NT2/D1 (cell line): ENCODE measurements at places on chromosomes 1 and 21.
A peak's percentile ranks its signal among the peaks of the same experiment; 100 is the strongest.

- no peak for DNase-seq
Measured at GRCh38 chr1:5729636-5730145, 262.5 kb downstream of the NPHP4 start.

DNA sequence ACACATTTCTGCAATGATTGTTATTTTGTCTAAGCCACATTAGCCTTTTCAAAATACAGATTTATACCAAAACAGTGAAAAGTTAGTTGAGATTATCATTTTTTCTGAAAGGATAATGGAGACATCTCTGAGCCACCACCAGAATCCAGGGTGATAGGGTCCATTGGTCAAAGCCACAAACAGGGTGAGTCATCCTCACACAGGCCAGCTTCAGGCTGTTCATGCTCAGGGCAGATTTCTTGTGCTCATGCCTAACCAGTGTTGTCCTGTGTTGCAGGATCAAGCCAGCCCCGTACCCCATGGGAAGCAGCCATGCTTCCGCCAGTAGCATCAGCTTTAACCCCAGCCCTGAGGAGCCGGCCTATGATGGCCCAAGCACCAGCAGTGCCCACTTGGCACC, 13.4 kb downstream of the ELOA start:
- no peak for DNase-seq

- DNase-seq = no peak
Measured at GRCh38 chr1:27878039-27878438, 5.7 kb downstream of the THEMIS2 start.

DNA sequence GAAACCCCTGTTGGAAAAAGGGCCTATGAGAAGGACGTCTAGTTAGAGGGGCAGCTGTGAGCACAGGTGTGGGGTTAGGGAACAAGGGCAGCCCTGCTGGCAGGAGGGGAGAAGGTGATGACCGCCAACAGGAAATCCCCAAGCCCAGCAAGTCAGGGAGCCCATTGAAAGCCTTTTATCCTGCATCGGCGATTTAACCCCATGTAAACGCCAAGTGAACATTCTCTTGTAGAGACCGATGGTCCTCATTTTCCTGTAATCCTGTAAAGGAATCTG, 1.1 kb upstream of the BSND start:
- DNase-seq = no peak

DNA sequence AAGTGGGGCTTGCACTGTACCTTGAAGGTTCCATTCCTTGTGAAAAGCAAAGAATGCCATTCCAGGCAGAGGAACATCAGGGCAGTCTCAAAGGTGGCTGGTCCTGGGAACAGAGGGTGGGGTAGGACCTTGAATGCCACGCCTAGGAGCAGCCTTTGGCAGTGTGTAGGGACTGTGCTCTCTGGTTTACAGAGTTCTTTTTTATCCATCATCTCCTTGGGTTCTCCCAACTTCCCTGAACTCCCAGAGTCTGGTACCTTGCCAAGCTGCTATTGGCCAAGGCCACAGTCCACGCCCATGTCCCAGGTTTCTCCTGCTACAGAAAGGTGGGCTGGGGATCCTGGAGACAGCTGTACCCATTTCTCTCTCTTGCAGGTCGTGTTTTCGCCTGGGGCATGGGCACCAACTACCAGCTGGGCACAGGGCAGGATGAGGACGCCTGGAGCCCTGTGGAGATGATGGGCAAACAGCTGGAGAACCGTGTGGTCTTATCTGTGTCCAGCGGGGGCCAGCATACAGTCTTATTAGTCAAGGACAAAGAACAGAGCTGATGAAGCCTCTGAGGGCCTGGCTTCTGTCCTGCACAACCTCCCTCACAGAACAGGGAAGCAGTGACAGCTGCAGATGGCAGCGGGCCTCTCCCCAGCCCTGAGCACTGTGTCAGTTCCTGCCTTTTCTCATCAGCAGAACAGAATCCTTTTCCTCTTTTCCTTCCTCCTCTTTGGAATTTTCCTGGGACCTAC, 15.3 kb upstream of the TRNAU1AP start:
- no peak for DNase-seq

GRCh38 chr1:84257617-84258016, 43.9 kb upstream of the SAMD13 start:
- no peak for DNase-seq

GRCh38 chr1:247415423-247416361, at the start of gene NLRP3:
Gene NLRP3, plus strand, starts transcription at chr1:247416173. Its CDS starts 2,628 bp downstream, at chr1:247418801.
- no peak for DNase-seq

- no peak for DNase-seq
Measured at GRCh38 chr1:234039603-234040002, 135.1 kb downstream of the SLC35F3 start.

DNA sequence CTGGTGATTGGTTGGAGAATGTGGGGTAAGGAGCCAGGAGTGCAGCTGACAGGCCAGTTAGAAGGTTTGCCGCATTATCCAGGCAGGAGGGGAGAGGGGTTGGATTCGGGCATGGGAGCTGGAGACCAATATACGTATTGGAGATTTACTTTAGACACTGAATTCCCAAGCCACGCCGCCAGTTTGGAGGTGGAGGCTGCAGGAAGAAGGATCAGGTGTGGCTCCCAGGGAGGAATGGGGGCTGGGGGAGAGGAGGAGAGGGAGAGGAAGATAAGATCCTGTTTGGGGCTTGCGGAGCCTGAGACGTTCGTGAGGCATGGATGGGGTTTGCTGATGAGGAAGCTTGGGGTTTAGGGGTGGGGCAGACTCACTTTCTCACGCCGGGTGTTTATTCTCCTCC, 155.1 kb upstream of the IGSF21 start:
- DNase-seq = no peak

- DNase-seq = peak; percentile 63
Measured at GRCh38 chr1:27306892-27307761, 14.8 kb upstream of the TMEM222 start.

- no peak for DNase-seq
Measured at GRCh38 chr1:42168763-42169162, 4.2 kb upstream of the GUCA2A start.

DNA sequence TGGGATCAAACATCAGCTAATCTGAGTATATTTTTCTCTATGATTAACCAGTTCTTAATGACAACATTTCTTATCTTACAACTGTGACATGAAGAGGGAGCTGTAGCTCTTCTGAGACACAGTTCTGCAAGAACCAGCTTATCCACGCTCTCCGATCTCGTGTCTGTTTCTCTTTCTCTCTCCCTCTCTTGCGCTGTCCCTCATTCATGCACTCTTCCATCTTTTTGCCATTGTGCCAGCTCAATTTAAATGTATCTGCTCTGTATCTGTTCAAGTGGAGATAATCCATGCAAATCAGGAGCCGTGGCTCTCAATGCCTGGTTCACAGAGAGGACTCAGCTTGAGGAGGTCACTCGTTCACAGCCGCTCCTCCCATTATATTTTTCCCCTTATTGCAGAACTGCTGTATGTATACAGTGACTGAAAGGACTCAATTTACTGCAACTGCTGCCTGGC, 494.7 kb upstream of the ADGRL2 start:
- no peak for DNase-seq

GRCh38 chr1:221912230-221912629, 170.3 kb upstream of the DUSP10 start:
- no peak for DNase-seq

GRCh38 chr21:45573452-45574035, 31.3 kb upstream of the SLC19A1 start:
- DNase-seq = no peak

GRCh38 chr1:178534137-178534868, 21.4 kb downstream of the TEX35 start:
- no peak for DNase-seq

- no peak for DNase-seq
Measured at GRCh38 chr21:38261851-38262250, 5.1 kb downstream of the KCNJ15 start.

GRCh38 chr1:27521861-27522431, 32.0 kb upstream of the WASF2 start:
- DNase-seq = no peak

GRCh38 chr1:200112290-200112689, 84.8 kb downstream of the NR5A2 start:
- no peak for DNase-seq

GRCh38 chr1:30313176-30313575, 410.2 kb downstream of the MATN1 start:
- no peak for DNase-seq

DNA sequence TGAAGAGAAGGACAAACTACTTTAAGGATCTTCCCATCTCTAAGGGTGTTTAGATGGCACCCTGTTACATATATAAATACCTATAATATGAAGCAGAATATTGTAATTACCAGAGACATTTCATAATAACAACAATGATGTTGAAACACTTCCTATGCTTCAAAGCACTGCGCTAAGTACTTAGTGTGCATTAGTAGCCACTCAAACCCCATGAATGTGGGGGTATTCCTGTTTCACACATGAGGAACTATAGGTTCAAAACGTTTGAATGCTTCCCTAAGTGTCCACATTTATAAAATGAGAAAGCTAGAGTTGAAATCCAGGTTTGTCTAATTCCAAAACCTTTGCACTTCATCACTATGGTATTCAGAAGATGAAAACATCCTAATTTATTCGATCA, 18.5 kb upstream of the OR10J5 start:
- DNase-seq = no peak

DNA sequence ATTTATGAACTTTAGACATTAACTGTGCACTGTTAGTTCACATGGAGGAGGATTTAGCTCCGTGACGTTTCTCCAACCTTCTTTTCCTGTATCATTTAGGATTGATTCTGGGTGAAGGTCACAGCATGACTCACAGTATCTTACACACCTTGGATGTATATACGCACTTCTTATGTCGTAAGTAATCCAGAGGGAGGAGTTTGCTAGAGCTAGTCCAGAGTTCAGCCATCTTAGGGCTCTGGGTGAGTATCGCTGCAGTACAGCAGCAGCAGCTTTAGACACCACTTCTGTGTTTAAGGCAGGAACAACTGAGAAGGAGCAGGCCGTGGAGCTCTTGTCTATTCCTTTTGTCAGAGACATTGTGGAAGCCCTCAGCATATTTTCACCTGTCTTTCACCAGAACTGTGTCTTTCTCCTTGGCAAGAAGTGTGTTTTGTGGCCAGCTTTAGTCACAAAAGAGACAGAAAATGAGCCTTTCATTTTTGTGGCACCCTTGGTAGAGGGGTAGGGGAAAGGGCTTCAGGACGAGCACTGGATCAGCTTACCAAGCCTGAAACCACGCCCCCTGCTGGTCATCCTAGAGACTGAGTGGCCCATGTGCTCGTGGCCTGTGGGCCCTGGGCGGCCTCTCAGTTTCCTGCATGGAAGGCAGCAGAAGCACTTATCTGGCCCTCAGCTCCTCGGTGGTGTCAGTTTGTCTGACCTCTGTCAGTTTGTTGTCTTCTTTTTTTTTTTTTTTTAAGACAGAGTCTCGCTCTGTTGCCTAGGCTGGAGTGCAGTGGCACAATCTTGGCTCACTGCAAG, 64.0 kb downstream of the ADARB1 start:
- peak; percentile 90 for DNase-seq

- DNase-seq = no peak
Measured at GRCh38 chr1:25617625-25618432, 1.2 kb downstream of the MAN1C1 start.

- no peak for DNase-seq
Measured at GRCh38 chr1:101509370-101509769, 272.6 kb downstream of the S1PR1 start.

DNA sequence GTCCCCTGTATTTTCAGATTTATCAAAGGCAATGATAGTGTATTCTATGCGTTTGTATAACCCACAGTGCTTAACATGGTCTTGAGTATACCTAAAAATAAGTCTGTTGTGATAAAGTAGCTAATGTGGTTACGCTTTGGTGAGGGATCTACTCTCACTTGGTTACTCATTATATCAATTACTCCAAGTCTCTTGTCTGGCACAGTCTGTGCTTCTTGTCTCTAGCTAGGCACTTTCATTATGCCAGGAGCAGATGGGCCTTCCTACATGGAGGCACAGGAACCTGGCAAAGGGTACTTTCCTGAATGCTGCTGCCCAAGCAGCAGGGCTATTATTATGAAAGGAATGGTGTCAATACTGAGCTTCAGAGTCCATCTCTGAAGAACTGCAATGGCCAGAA, 4.2 kb upstream of the PTPN22 start:
- DNase-seq = no peak

GRCh38 chr1:109969146-109969829, 15.3 kb upstream of the AHCYL1 start:
- DNase-seq = no peak

GRCh38 chr1:110197905-110198629, 12.0 kb upstream of the KCNC4 start:
- DNase-seq = no peak

- DNase-seq = no peak
Measured at GRCh38 chr1:82392513-82392912, 591.8 kb downstream of the ADGRL2 start.

DNA sequence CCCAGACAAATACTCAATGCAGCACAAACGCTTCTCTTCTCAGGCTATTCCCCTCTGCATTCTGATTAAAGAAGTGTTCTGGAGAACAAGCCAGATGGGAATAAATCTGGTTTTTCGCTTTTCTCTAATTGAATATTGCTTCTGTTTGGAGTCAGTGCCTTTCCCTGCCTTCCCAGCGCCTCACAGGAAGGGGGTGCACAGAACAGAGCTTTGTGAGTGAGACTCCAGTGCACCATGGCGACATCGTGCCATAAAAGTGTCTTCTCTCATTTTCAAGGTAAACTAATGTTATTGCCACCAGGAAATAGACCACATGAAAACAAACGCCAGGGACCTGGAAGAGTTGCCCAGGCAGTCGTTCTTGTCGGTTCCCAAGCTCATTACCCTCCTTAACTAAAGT, 43.6 kb upstream of the SLC45A1 start:
- no peak for DNase-seq

DNA sequence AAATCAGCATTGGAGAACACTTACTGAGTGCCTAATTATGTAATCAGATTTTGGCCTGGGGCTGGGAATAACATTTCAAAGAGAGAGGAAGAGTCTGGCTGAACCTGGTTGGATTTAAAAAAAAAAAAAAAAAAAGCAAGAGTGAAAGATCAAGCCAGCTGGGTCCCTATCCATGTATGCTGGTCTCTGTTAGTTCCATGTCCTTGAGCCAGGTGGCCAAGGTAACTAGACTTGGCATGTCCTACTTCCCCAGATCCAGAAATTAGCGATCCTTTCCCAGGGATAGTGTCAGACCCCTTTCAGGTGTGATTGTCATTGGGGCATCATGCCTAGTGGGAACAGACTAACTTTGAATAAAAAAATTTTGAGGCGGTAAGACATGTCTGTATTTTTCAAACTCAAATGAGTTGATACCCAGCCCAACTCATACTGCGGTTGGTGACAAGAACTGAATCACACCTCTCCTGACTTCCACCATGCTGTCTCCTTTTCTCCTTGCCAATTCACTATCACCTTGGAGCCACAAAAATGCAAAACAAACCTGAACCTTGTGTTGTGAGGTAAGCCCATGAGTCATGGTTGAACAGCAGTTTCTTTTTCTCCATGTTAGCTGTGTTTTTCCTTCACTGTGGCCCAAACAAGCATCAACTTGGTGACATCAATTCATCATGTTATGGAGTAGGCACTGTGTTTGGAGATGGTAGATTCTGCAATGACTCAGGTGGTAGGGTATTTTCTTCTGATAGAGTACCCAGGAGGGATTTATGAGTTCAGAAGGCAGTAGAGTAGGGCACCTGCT, 24.5 kb upstream of the PPP2R5A start:
- DNase-seq = no peak

- DNase-seq = no peak
Measured at GRCh38 chr1:26477446-26478152, 5.4 kb downstream of the HMGN2 start.
